Ecto neural progenitor cell (in vitro differentiated cells): ENCODE measurements at places on chromosomes 1 and 21.

DNA sequence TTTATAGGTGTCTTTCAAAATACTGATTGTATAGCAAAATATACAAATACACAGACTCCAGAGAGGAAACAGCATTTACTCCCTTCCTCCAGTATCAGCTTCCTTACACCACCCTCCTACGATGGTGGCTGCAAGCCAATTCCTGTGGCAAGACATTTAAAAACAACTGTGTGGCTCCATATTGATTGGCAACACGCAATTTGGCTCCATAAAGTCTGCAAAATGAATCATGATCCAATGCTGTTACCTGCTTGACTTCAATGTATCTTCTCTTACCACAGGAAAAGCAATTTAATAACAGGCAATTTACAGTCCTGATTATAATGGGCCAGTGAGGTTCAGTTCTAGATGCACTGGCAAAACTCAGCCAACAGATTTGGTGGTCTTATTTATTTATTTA is 19.7 kb upstream of the ATP6V1G3 start:
- DNase-seq: no peak

DNA sequence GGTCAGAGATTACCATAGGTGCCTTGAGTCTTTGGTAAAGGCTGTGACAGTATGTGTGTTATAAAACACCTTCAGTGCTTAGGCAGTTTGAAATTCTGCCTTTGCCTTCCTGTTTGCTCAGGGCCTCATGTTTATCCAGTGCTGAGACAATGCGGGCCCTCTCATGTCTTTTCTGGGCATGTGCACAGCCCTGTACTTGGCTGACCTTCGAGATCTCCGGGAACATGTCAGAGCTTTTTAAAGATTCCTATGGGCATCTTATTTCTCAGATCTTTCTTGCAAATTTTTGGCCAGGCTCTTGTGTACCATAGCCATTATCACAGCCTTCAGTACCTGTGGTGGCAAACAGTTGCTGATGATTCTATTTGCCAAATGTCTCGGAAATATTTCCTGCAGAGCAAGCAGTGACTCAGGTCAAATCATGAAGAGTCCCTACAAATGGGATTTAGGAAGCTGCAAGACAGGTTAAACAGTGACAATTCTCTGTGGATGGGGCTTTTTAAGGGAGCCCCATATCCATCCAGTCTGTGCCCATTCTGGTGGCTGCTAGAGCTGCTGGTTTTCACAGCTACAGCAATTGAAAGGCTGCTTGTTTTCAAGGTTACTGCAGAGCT is 42.1 kb downstream of the HOOK1 start:
- no peak for DNase-seq

DNA sequence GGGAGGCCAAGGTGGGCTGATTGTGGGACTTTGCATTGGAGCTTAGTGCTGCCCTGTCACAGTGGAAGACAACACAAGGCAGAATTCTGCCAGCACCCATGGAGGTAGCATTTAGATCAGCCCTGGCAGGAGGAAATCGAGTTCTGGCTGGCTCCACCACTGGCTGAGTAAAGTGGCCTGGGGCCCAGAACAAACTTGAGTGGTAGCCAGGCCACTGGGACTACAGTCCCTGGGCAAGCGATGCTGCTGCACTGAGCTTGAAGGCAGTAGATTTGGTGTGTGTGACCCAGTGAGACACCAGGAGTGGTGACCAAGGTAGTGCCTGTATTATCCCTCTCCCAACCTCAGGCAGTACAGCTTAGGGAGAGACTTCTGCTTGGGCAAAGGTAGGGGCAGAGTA is 22.5 kb upstream of the UHMK1 start:
- DNase-seq: no peak

GRCh38 chr21:43904331-43904781 is 39.3 kb downstream of the AGPAT3 start:
- DNase-seq: no peak

- no peak for DNase-seq
These were observed at the start of gene SLC9C2 for GRCh38 chr1:173603056-173603591. TSS of gene SLC9C2 (minus strand) at chr1:173603072. CDS start at chr1:173601776, 1,296 bp downstream.

GRCh38 chr1:179817789-179818188 is 59.8 kb downstream of the TOR1AIP2 start:
- no peak for DNase-seq

GRCh38 chr1:1144122-1144842 is 28.4 kb upstream of the C1orf159 start:
- DNase-seq: no peak

- no peak for DNase-seq
These were observed 163.3 kb downstream of the SLC35F3 start for GRCh38 chr1:234067581-234068337.

DNA sequence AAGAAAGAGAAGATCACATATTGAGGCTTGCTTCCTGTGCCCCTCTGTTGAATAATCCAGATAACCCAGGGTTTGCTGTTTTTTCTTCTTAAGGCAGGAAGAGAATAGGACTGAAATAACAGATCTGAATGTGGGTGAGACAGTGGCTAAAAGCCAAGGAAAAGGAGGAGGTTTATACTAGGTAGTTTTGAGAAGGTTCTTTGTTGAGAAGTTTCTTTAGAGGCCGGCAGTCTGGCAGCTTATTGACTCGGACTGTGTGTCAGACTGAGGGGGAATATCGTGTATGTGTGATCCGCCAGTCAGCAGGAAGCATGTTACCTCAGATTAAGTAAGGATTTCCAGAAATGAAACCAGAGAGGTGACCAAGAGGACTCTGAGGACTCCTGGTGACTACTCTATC is 119.8 kb downstream of the PLA2G4A start:
- no peak for DNase-seq

GRCh38 chr1:154574716-154575115 is 7.1 kb downstream of the CHRNB2 start:
- DNase-seq: no peak

GRCh38 chr1:160127865-160128523 is 12.4 kb downstream of the ATP1A2 start:
- no peak for DNase-seq

DNA sequence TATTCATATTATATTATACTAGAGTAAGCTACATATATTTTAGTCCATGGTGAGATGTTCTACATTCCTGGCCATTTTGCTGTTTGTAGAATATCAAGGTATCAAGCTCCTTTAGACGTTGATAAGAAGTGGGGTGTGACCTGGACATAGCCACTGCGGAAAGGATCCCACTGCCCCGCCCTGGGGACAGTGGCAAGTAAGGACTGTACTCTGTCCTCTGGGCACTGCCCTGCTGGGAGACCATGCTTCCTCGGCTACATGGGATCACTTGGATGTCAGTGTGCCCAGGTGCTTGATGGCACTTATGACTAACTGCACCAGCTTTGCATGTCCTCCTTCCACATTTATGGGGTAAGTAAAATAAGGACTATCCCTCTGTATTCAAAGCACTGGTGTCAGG is 46.3 kb upstream of the NTPCR start:
- no peak for DNase-seq

DNA sequence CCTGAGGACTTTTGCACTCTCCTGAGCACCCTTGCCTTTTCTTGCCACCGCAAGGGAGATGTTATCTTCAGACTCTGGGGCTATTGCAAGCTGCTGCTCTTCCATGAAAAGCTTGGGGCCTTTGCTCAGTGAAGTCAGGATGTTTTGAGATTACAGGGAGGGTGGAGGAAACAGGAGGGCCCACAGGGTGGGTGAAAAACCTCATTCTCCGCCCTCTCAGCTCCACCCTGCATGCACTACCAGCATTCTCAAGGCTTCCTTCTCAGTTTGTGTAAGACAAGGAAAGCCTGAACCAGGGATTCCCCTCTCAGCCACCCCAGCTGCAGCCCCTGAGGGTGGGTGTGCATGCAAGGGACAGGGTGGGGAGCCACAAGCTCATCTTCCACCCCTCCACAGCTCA is 25.8 kb upstream of the ZNF648 start:
- DNase-seq: no peak

DNA sequence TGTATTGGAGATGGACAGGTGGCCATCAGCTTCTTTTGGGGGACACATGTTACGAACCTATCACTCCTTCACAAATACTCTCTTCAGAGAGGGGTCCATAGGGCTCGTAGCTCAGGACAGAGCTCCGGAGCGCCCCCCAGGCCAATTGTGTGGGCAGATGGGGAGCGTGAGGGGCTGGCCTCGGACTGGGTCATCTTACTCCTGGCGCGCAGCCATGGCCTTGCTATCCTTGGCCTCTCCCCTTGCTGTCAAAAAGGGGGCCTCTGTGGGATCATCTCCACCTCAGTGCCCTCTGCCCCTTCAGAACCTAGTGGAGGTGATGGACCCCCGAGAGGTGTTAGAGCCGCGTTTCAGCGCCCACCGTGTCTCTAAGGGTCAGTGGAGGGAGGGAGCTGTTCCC is 35.0 kb downstream of the ATP5PO start:
- no peak for DNase-seq

- DNase-seq: no peak
These were observed 345.2 kb upstream of the CAMK1G start for GRCh38 chr1:209238356-209238755.

GRCh38 chr1:117150316-117150715 is 28.8 kb upstream of the TRIM45 start:
- no peak for DNase-seq
